ENCODE measurements at places on chromosomes 16 and 17.
A peak's percentile ranks its signal among the peaks of the same experiment; 100 is the strongest.

DNA sequence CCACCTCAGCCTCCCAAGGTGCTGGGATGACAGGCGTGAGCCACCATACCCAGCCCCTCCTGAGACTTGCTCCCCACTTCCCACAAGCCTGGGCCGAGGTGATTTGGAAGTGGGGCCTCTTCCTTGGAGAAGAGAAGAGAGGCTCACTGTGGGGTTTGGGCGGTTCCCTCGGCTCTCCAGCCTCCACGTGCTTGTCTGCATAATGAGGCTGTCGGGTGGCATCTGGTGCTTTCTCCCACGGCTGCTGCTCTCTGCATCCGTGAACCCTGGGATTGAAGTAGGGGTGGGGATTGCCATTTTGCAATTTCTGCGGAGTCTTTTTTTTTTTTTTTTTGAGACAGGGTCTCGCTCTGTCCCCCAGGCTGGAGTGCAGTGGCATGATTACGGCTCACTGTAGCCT, 101.4 kb downstream of the RAP1GAP2 start:
- no peak for DNase-seq

GRCh38 chr16:89189358-89190025, 10.8 kb downstream of the SLC22A31 start:
- DNase-seq = no peak

DNA sequence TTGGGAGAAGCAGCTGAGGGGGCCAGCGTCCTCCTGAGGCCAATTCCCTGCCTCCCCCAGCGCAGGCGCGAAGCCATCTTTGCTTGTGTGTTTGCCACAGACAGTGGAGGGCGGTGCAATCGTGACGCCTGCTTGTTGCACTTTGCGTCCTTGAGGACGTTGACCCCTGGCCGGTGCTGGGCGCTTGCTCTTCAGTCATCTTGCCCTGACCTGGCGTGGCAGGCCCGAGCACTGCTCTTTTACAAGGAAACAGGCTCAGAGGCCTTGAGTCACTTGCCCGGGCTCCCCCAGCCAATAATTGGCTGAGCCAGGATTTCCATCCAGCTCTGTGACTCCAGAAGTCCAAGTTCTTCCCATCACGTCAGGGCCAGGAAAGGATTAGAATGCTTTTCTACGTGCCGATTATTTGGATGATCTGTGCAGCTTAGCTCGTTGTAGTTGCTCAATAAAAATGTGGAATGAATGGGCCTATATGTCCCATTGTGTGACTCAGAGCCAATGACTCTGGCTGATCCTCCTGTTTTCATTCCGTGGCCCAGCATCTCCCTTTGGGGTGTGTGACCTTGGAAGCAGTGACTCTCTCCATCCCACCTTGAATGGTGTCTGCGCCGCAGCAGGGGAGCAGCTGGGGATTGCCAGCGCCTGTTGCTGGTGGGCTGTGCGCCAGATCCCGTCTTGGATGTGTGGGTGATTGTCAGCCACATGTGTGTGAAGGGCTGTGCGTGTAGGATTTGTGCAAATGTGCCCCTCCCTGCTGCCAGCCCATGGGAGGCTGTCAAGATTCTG, 214.1 kb downstream of the SEC14L1 start:
- peak; percentile 91 for DNase-seq

- no peak for DNase-seq
Observed at GRCh38 chr16:10558746-10559641, 21.4 kb downstream of the EMP2 start.

- no peak for DNase-seq
Observed at GRCh38 chr17:60947100-60947499, 269.4 kb downstream of the BCAS3 start.

DNA sequence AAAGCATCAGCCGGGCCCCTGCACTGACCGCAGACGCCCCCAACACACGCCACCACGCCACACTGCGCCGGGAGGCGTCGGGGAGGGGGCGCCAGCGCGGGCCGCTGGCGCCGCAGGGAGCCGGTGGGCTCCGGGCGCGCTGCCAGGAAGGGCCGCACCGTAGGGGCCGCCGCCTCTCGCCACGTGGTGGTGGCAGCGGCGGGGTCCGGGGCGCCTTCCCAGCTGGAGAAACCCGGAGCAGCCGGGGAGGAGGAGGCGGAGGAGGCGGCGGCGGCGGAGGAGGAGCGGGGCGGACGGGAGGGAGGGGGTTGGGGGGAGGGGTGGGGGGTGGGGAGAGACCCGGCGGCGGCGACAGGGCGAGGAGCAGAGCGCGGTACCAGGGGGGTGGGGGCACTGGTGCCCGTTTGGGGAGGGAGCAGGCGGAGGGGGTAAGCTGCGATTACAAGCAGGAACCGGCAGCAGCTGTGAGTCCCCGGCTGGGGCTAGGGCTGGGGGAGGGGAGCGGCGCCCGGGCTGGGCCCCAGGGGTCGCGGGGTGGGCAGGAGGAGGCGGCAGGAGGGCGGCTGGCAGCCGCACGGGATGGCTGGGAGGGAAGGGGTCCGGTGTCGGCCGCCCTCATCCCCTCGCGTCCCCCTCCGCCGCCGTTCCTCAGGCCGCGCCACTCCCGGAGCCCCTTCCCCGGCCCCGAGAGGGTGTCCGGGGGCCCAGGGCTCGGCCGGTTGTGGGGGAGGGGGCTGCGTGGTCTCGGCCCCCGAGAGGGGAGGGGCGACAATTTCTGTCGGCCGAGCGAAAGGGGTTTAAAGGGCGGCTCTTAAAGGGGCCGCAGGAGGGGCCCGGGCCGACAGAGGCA, at the start of gene TBKBP1:
Gene TBKBP1 (plus strand): TSS at position 431 of the 850 bp plus-strand sequence. CDS start 1,952 bp downstream, outside the sequence.
- no peak for DNase-seq

DNA sequence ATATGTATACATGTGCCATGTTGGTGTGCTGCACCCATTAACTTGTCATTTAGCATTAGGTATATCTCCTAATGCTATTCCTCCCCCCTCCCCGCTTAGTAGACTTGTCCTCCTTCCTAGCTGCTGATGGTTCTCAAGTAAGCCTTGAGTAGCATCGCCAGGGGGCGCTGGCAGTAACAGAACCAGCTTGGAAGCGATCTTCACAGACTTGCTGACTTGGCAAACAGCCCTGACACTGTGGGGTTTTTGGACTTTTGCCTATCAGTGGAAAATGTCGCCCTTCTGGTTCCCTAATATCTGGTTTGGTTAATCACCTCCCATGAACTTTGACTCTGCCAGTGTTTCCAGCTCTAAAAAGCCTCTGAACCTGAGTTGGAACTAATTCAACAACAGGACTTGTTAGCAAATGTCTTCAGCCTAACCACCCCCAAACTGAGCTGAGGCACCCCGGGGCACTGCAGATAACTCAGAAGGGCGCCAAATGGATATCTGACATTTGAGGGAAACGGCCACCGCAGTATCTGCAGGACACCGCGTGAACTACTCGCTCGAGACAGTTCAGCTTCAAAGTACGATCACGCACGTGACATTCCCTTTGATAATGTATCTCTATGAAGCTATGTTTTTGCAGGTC, 15.4 kb upstream of the SPATA32 start:
- peak; percentile 69 for DNase-seq

Measured in T1000 (cell line).